HepG2 (cell line): ENCODE measurements at places on chromosomes 5 and 9.

- no peaks in the 10 kb centered on the region for H3K4me1 ChIP-seq
- H3K27me3 ChIP-seq: peaks cover 8% of the 10 kb centered on the region; the same call in 2 of the 3 replicates
- no peak for DNase-seq
- no peak overlapping the region for H3K4me3 ChIP-seq
- H3K27ac ChIP-seq: no peak overlapping the region
- no peaks in the 10 kb centered on the region for H3K36me3 ChIP-seq
Observed at GRCh38 chr9:108080285-108080684, 590.7 kb upstream of the KLF4 start.

GRCh38 chr9:133088756-133089155 is 27.0 kb downstream of the CEL start:
- H3K27me3 ChIP-seq: peaks cover 15% of the 10 kb centered on the region; the same call in 2 of the 3 replicates
- no peaks in the 10 kb centered on the region for H3K4me1 ChIP-seq
- no peak for DNase-seq
- H3K4me3 ChIP-seq: no peak overlapping the region

- H3K27ac ChIP-seq: no peak overlapping the region
- H3K36me3 ChIP-seq: no peaks in the 10 kb centered on the region
- no peaks in the 10 kb centered on the region for H3K4me1 ChIP-seq
- no peak for DNase-seq
- no peak overlapping the region for H3K4me3 ChIP-seq
Observed at GRCh38 chr5:51881901-51882300, 498.7 kb downstream of the ISL1 start.

DNA sequence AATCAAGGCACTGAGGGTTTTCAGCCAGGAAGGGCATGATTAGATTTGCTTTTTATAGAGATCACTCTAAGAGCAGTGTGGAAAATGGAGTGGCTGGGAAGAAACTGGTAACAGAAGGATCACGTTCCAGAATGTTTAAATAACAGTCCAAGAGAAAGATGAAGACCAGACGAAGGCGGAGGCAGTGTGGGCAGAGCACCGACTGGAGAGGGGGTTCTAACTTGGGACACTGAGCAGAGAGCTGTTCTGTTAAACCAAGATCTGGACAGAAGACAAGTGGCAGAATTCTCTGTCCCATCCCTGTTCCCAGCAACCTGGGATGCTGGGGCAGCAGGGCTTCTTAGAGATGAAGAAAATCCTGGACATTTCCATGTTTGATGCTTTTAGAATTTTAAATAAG is 249.1 kb upstream of the NR4A3 start:
- no peak overlapping the region for H3K27ac ChIP-seq
- H3K27me3 ChIP-seq: no peaks in the 10 kb centered on the region
- no peaks in the 10 kb centered on the region for H3K36me3 ChIP-seq
- H3K4me3 ChIP-seq: no peak overlapping the region
- no peaks in the 10 kb centered on the region for H3K4me1 ChIP-seq

GRCh38 chr9:86892576-86892975 is 54.7 kb downstream of the GAS1 start:
- H3K27ac ChIP-seq: no peak overlapping the region
- H3K36me3 ChIP-seq: no peaks in the 10 kb centered on the region
- H3K4me3 ChIP-seq: no peak overlapping the region
- no peaks in the 10 kb centered on the region for H3K4me1 ChIP-seq

- no peaks in the 10 kb centered on the region for H3K27me3 ChIP-seq
- no peak overlapping the region for H3K4me3 ChIP-seq
- H3K36me3 ChIP-seq: no peaks in the 10 kb centered on the region; the same call in 1 of the 2 replicates
- no peak overlapping the region for H3K27ac ChIP-seq
- H3K4me1 ChIP-seq: peaks cover 15% of the 10 kb centered on the region
Observed at GRCh38 chr9:125509476-125509875, 197.5 kb downstream of the MAPKAP1 start.

GRCh38 chr9:90838581-90839154 is 37.0 kb downstream of the SYK start:
- no peak for DNase-seq
- no peak overlapping the region for H3K27ac ChIP-seq
- H3K4me1 ChIP-seq: no peaks in the 10 kb centered on the region
- H3K36me3 ChIP-seq: no peaks in the 10 kb centered on the region
- H3K4me3 ChIP-seq: no peak overlapping the region
- H3K27me3 ChIP-seq: no peaks in the 10 kb centered on the region

DNA sequence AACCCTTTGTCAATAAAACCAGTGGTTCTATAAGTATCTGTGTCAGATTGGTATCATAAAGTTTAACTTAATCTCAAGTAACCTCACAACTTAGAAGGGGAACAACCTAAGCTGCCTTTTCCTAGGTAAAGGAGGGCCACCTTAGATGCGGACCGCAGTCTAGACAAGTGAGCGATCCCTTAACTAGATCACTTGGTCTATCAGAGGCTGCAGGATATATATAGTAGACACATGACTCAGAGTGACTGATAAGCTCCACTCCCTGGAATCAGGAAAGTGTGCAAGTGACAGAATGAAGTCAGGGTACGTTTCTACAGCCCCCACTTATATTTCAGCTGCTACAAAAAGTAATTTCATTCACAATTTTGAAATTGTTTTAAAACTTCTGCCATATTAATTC is 7.4 kb downstream of the REEP5 start:
- H3K4me3 ChIP-seq: no peak overlapping the region
- no peaks in the 10 kb centered on the region for H3K27me3 ChIP-seq
- no peak for DNase-seq
- H3K27ac ChIP-seq: no peak overlapping the region
- peaks cover 8% of the 10 kb centered on the region for H3K36me3 ChIP-seq

- H3K4me3 ChIP-seq: no peak overlapping the region
- DNase-seq: no peak
- H3K36me3 ChIP-seq: no peaks in the 10 kb centered on the region
- peaks cover 59% of the 10 kb centered on the region for H3K27me3 ChIP-seq
Observed at GRCh38 chr5:1439388-1440097, 5.7 kb downstream of the SLC6A3 start.
